ENCODE measurements at places on chromosomes 2 and 18. TPM values are rescaled to one million over a fixed set of nuclear protein-coding genes. Genes with fewer than 3 reads are reported as not detected.
A peak's percentile ranks its signal among the peaks of the same experiment; 100 is the strongest.

- no peak for DNase-seq
Observed at GRCh38 chr18:62458868-62459716, 63.7 kb upstream of the ZCCHC2 start.

TFCP2L1 gene
- 0.02 TPM for total RNA-seq

- no peak for DNase-seq
Observed at GRCh38 chr2:1488851-1489250, 75.6 kb downstream of the TPO start.

DNA sequence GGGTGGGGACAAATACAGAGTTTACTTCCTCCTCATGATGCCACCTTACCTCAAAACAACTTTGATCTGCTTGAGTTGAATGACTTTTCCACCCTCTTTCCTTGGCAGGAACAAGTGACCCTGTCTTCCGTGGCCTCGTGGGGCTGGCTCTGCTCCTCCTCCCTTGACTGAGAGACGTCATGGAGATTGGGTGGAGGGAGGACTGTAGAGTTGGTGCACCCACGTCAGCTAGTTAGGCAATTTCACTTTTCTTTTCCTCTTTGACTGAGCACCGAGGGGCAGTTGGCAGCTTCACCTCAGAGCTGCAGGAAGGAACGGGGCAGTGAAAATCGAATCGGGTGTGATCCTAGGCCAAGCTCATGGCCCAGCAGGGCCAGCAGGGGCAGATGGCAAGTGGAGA is at the start of gene SP140:
SP140 (plus strand) TSS at position 251 of the 400 bp plus-strand sequence; CDS start at position 360, 109 bp downstream.
- peak; percentile 80 for DNase-seq
